Bone marrow (tissue), 2 donors: ENCODE measurements at places on chromosomes 13 and 19.

DNA sequence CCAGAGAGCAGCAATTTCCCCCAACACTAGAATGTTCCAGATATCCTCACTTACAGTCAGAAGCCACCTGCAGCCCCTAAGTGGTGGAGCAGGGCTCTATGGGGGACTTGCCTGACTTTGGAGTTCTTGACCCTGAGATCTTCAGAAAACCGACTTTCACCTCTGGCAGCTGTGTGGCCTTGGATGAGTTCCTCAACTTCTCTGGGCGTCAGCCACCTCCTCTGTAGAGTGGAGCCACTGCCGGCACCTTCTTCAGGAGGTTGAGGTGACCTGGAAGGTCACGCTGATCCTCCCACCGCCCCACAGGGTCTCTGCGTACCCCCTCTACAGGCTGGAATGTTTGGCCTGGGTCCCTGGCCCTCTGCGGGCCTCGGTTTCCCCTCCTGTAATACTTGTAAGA is 7.1 kb upstream of the FUT5 start:
- DNase-seq, result no peak

DNA sequence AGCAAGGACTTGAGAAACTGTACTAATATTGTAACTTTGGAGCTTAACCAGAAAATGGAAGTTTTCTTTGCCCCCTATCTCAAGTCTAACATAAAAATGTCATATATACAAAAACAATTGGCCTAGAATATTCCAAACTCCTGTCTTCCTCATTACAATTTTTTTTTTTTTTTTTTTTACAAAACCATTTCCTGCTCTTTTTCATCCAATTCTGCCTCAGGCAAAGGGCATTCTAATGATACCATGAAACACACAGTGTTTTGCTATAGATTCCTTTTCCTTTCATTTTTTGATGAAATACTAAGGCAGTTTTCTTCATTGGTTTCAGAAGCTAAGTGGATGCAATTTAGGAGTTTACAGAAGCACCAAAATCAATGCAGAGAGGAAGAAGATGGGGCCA is 119.7 kb downstream of the LHFPL6 start:
- no peak for DNase-seq

DNA sequence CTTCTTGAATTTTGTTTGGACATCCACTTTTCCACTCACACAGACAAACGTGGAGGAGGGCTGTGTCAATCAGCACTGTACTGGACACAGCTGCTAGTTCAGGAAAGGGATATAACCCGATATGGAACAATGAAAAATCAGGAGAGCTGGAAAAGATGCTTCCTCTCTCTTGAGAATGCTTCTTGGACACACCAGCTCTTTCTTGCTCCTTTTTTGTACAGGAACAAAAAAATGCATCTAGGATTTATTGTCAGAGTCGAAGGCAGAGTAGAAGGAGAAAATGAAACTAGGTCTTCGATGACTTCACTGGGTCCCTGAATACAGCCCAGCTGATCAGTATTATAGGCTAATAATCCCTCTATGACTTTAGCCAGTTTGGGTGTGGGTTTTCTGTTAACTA is 62.2 kb downstream of the PEG3 start:
- DNase-seq, result no peak

DNA sequence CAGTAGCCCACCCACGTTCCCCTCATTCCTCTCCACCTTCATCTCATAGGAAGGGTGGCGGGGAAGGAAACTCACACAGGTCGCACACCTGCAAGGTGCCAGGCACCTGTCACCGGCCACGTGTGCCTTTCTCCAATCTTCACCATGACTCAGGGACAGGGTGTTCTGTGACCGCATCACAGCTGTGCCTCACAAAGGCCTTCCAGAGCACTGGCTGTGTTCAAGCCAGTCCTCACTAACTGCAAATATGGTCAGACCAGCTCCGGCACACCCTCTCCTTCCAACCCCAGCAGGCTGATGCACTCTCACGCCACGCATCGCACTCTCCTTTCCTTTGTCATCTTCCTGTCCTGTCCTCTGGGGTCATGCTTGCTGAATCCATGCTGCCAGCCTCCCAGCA is 415.9 kb downstream of the IRS2 start:
- DNase-seq, result no peak

- DNase-seq, result no peak
These were observed 16.2 kb downstream of the NUMBL start for GRCh38 chr19:40674291-40674690.

DNA sequence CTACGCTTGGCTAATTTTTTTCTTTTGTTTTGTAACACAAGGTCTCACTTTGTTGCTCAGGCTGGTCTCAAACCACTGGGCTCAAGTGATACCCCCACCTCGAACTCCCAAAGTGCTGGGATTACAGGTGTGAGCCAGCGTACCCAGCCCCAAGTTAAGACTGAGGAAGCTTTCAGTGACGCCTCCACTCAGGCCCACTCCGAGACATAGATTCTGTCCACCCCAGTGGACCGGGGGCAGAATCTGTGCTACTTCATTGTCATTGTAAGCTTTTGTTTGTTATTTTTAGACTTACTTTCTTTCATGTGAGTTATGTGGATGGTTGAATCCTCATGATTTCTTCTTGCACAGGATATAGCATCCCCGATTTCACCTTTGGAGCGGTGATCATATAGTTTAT is 156.9 kb upstream of the TSHZ3 start:
- DNase-seq, result no peak

DNA sequence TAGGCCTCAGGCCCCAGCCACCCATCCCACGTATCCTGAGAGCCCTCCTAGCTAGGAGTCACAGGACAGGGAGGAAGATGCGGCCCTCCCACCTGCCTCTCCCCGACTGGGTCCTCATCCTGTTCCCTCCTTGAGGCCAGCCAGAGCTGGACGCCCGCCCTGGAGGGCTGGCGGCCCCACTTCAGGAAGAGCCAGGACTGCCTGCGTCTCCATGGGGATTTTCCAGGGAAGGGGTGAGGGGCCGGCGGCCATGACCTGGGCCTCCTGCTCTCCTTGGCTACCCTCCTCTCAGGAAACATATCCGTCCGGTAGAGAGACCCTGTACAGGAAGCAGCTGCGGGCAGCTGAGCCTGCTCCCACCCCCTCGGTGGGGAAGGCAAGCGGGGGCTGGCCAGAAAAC is 11.3 kb upstream of the PRKD2 start:
- no peak for DNase-seq

DNA sequence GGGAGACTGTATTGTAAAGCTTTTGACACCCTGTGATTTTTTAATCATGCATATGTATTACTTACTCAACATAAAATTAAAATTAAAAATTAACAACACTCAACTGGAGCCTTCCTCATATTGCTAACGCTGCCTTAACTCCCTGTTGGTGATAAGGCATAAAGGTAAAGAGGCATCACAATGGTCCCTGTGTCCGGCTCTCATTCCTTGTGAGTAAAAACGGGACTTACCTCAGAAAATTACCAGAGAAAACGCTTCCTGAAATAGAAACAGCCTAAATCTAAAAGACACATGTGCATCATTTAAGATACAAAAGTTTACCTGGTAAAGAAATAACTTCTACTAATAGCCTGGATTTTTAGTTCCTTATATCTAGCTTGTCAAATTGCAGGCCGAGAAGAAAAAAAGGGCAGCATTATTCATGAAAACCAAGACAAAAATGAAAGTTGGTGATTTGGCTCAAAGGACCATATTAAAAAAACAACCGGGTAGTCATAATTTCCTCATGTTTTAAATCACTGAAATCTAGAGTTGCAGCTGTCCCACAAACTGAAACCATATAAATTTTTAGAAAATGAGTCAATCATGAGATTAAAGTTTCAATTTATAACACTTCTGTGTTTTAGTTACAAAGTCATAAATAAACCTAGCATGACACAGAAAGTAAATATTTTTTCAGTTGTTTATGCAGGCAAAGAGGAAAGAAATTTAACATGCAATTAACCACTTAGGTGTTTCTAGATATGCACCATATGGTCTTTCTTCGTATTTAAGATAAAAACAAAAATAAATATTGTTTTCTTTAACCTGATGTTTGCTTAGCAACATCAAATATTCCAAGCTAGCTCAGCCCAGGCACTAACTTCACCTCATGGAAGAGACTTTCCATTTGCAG is 94.7 kb downstream of the MIPEP start:
- no peak for DNase-seq

DNA sequence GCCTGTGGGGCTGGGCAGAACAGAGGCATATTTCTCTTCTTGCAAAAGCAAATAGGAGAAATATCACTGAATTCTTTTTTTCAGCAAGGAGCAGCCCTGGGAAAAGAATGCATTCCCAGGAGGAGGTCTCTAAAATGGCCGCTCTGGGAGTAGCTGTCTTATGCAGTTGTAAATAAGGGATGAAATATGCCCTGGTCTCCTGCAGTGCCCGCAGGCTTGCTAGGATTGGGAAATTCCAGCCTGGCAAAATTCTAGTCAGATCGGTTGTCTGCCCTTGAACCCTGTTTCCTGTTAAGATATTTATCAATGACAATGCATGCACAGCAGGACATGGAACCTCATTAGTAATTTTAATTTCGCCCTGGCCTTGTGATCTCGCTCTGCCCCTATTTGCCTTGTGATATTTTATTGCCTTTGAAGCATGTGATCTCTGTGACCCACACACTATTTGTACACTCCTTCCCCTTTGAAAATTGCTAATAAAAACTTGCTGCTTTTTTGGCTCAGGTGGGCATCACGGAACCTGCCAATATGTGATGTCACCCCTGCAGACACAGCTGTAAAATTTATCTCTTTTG is 1993.2 kb downstream of the PCDH9 start:
- no peak for DNase-seq

DNA sequence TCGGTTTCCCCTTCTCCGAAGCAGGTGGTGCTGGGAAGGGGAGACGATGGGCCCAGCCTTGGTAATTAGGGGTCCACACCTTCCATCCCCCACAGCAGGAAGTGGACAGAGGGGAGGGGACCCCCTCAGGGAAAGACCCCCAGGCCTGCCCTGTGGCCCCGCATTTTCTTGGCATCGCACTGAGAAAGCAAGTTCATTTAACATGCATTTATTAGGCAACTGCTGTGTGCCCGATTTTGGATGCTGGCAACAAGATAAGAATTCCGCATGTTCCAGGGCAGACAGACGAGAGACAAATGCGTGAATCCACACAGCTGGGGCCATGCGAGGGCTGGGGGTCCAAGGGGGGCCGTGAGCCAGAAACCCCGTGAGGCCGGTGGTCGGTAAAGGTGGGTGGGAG is 28.4 kb downstream of the ARID3A start:
- no peak for DNase-seq

- DNase-seq, result no peak
These were observed 924 bp downstream of the RGCC start for GRCh38 chr13:41458187-41458760.

- DNase-seq, result no peak
These were observed 25.9 kb downstream of the ACSBG2 start for GRCh38 chr19:6161271-6161850.

GRCh38 chr19:47210689-47211316 is 20.2 kb downstream of the BBC3 start:
- DNase-seq, result peak; percentile 40

DNA sequence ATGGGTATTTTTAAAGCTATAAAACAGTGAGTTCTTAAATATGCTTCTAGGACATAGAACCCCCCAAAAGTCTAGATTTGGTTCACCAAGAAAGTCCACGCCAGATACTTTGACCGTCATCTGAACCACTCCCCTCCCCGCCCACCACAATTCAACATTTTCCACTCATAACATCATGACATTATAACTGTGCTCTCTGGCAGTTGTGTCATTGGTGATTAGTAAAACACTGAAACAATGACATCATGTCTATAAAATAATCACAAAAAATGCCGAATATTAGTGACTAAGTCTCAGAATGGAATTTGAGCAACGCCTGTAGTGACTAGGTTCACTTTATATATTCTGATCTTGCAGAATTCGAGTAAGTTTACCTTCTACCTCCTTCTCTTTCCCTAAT is 732.3 kb downstream of the FGF9 start:
- no peak for DNase-seq

DNA sequence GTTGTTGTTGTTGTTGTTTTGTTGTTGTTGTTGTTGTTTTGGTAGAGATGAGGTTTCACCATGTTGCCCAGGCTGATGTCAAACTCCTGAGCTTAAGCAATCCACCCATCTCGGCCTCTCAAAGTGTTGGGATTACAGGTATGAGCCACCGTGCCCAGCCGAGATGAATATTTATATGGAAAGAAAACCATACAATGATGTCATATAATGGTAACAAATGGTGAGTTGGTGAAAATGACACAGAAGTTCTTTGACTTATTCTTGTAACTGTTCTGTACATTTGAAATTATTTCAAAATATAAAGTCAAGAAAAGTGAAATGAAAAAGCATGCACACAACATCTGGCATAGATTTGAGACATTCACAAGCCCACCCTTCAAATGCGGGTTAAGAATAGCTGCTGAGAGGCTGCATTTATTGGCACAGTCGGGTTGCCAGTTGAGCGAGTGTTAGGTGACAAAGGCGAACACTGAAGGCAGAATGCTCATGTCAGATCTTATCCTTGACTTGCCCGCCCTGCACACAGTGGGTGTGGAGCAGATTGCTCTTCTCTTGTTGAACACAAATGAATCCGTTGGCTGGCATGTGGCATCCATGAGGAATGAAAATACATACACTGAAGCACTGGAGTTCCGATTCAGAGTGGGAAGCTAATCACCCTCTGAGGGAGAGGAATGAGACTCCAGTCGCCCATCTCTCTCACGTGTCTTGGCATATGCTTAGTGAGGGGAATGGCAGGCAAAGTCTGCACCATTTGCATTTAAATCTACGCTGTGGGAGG is 15.8 kb upstream of the UBE2S start:
- no peak for DNase-seq

DNA sequence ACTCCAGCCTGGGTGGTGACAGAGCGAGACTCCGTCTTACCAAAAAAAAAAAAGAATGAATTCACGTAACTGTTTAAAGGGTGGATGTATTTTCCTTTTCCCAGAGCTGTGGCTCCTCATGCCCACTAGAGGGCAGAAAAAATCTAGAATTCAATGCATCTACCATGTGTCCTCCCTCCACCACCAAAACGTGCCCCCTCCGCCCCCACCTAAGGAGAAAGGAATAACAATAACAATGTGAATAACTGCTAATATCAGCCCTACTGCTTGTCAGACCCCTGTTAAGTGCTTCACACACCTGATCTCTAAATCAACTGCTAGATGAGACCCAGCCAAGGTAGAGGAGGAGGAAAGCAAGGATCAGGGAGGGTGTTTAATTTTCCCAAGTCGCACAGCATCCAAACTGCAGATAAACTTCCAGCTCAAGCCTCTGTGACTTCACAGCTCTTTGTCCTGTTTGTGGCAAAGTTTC is 20.2 kb upstream of the PNMA8B start:
- no peak for DNase-seq

DNA sequence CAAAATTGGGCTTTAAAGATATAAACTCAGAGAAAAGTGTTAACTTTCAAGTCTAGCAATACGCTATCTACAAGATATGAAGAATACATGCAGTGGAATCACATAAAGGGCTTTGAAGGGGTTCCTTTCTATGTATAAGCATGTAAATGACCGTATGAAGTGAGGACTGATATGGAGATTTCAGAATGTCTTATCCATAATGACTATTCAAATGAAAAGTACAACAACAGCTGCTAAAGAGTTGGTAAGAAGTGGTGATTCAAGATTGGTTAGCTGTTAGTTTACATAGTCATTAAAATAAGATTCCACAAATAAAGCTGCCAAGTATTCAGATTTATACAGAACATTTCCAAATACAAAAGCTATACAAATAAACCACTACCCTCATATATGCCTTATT is 153.4 kb upstream of the STARD13 start:
- DNase-seq, result no peak
